EL (cell line): ENCODE measurements at places on chromosomes 7 and 10.
A peak's percentile ranks its signal among the peaks of the same experiment; 100 is the strongest.

DNA sequence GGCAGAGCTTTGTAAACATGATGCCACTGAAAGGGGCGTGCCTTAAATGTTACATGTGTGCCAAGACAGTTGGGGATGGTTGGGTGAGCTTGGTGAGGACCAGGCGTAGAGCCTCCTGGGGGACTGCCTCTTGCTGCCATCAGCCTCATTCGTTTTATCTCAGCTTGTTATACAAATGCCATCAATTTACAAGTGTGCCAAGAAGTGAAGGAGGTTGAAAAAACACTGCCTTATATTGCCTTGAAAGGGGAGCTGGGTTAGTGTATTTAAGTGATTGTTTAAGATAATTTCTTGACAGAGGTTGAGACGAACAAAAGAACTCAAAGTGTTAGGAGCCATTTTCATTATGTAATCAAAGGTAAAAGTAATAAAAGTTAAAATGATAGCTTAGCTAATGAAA lies 354.7 kb downstream of the PHTF2 start:
- DNase-seq = no peak

- no peak for DNase-seq
These were observed 23.3 kb upstream of the TPST1 start for GRCh38 chr7:66181845-66182244.

GRCh38 chr7:130941322-130942210 lies 207.6 kb upstream of the KLF14 start:
- peak; percentile 65 for DNase-seq

DNA sequence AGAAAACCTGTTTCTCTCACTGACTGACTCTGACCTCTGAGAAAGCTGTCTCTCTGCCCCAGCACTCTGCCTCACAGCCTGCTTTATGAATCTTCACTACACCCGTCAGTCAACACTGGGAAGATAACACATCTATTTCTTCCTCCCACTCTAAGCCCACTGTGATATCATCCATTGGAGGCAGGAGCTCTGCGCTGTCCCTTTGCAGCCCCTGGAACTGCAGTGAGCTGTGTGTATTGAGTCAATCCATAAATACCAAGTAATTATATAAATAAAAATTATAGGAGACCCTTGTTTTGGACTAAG lies 17.2 kb upstream of the FXYD4 start:
- no peak for DNase-seq

DNA sequence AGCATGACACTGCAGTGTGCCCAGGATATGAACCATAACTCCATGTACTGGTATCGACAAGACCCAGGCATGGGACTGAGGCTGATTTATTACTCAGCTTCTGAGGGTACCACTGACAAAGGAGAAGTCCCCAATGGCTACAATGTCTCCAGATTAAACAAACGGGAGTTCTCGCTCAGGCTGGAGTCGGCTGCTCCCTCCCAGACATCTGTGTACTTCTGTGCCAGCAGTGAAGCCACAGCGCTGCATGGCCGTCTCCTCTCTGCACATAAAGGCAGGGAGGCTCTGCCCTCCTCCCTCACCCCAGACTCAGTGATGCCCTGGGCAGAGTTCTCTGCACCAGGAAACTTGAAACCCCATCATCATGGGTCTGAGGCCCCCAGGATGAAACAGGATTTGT lies 70.7 kb upstream of the PRSS58 start:
- DNase-seq = no peak

GRCh38 chr7:131010029-131010716 lies 276.2 kb upstream of the KLF14 start:
- no peak for DNase-seq
